ENCODE measurements at places on chromosomes 5 and 9.

DNA sequence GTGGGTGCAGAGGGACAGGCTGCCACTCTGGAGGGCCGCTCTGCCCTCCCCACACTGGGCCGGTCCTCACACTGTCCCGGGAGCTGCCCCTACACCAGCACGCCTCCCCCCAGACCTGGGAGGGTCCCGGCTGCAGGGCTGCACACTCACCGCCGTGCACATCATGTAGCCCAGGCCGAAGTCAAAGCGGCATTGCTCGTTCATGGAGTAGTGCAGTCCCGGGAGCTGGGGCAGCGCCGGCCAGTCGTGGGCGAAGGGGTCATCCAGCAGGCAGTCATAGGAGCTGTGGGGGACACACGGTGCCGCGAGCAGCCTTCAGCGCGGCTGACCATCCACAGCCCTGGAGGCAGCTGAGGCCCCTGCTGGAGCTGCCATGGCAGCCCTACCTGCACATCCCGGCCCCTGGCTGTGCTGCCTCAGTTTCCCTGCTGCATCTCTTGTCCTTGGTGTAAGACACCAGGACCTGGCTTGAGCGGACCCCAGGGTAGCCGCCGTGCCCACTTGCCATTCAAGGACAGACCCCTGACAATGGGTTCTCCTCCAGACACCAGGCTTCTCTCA is 93.2 kb downstream of the ZNF354C start:
- DNase-seq = no peak

GRCh38 chr9:118094387-118094786 is 390.2 kb downstream of the TLR4 start:
- DNase-seq = no peak

DNA sequence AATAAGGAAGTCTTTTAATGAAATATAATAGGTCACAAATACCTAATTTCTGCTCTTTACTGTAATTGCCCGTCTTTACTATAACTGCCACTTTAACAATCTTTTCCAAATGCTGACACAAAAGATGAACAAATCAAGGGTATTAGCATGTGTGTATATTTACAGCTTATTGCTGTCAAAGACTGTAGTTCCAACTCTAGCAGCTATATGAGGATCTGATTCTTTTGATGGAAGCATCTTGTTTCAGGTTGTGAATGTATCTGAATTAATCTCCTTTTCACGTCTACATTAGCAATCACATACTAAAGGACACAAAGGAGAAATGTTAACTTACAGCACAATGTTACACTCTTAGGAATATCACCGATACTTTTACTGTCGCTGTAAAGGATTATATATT is 27.9 kb downstream of the RFX3 start:
- DNase-seq = no peak

DNA sequence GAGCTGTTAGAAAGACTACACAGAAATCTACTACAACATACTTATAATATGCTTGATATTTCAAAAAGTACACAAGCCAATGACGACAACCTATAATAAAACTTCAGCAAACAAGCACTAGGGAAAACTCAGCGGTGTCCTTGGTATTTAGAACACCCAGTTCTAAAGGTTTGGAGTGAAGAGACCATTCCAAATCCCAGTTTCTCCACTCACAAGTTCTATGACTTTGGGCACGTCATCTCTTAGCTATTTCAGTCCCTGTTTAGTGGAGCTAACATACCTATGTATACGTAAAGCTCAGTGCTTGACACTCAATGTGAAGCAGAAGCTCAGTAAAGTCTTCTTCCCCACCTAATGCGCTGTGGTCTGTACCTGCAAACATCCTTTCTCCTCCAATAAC is 52.8 kb downstream of the MLLT3 start:
- no peak for DNase-seq

- no peak for DNase-seq
Observed at GRCh38 chr9:78985084-78985738, 586.6 kb upstream of the TLE4 start.

- no peak for DNase-seq
Observed at GRCh38 chr5:150080696-150081435, 5.5 kb downstream of the CSF1R start.

DNA sequence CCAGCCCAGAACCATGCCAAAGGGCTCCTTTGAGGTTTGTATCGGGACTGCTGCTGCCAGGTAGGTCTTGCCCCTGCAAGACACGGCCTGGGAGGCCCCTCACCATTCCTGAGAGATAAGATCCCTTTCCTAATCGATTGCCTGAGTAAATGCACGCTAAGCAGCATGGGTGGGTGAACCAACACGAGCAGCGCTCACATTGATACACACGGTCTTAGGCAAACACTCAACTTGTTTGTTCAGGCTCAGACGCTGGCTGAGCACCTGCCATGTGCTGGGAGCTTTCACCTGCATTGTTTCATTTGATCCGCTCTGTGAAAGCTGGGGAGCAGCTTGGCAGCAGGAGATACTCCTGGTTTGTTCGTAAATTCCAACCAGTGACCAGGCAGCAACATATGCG is 76.9 kb upstream of the NEURL1B start:
- no peak for DNase-seq

DNA sequence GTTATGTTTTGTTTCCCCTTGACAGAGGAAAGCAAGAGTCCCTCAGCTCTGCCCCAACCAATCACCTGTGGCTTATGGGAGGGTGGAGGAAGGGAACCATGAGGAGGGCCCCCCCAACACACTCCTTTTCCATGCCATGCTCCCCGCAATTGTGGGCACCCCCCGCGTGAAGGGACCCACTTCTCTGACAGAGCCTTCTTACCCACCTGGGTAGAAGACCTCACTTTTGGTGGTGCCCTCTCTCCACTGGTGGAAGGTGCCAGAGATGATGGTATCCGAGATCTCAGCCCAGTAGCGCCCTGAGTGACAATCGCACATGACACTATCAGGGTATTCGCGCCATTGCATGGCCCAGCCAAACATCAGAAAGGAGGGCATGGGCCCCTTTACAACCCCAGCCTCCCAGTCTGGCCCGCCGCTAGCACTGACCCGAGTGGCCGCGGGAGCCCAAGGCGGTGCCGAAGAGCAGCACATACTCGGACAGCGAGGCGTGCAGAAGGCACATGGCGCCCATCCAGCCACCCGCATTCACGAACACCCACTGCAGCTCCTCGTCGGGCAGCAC is 714 bp downstream of the SIGMAR1 start:
- DNase-seq = no peak

- no peak for DNase-seq
Observed at GRCh38 chr9:137682428-137683105, 63.8 kb downstream of the EHMT1 start.

DNA sequence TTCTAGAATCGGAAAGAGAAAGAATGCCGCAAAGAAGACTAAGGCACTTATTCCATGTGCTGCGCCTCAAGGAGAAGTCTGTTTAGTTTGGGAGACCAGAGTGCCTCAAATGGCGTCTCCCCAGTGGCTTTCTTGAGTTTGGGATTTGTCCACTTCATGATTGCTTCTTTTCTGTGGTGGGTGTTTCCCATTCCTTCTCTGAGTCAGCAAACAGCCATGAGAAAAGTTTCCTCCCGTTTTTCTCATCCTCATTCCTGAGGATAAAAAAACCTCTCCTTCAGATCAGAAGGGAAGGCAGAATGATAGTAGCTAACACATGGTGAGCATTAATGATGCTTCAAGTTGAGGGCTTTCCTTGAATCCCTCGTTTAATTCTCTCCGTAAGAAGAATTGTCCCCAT is 275.9 kb upstream of the WWC1 start:
- no peak for DNase-seq

GRCh38 chr9:123375469-123376132 is 19.6 kb downstream of the CRB2 start:
- no peak for DNase-seq

- DNase-seq = no peak
Observed at GRCh38 chr5:5418764-5419163, 3.7 kb upstream of the ICE1 start.

GRCh38 chr5:172370237-172370640 is 84.1 kb downstream of the SH3PXD2B start:
- DNase-seq = no peak

DNA sequence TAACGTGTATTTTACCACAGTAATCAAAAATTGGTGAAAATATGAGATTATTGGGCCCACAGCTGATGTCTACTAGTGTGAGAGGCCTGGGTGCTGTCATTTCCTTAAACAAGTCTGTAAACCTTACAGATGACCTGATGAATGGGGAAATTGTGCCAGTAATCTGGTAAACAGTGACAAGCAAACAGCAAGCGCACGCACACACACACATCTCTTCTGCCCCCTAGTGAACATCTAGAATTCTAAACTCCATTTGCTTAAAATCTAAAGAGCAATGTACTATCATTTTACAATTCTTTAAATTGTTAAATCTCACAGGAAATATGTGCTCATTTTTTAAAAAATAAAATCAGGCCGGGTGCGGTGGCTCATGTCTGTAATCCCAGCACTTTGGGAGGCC is 7.5 kb upstream of the RAPGEF1 start:
- DNase-seq = no peak

GRCh38 chr5:68066277-68066955 is 149.1 kb upstream of the PIK3R1 start:
- no peak for DNase-seq

GRCh38 chr5:54443270-54443669 is 12.2 kb upstream of the HSPB3 start:
- DNase-seq = no peak

GRCh38 chr5:80516826-80517225 is 28.9 kb downstream of the FAM151B start:
- DNase-seq = no peak

DNA sequence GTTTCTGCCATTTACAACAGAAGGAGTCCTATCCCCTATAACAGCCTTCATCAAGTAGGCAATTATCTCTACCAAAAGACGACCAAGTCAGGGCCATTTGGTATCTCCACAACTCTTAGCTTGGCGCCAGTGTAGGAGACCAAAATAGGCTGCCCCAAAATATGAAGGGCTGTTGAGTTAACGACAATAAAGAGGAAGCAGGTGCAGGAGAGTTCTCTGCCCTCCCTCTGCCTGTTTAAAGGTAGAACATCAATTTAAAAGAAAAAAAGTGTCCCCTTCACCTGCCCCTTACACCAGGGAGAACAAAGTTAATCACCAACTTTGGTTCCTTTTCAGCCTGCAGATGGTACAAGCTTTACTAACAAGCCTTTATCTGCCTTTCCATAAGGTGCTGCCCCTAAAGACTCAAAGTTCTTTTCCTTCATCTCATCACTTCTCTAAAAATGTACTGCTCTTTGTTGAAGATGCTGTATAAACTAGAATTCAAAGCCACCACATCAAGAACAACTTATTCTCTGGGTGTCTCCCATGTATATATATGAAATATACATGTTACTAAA is 33.3 kb downstream of the PPP1R2B start:
- DNase-seq = no peak

- DNase-seq = no peak
Observed at GRCh38 chr5:2383698-2384065, 367.8 kb downstream of the IRX2 start.

DNA sequence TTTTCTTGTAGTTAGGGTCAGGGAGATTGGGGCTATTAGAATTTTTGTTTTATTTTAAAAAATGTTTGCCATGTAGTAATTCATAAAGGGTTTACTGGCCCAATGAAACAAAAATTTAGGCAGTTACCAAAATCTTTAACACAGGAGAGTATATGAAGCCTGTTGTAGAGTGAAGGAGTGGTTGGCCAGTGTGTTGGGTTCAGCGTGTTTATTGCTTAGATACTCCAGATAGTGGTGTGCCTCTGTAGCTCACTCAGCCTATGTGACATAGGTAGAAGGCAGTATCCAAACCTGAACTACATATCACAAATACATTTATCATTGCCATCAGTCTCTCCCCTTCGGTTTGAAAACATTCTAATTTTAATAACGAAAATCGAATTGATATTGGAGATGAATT is 1.2 kb downstream of the TEK start:
- DNase-seq = no peak

- no peak for DNase-seq
Observed at GRCh38 chr5:159657298-159657697, 259.0 kb upstream of the ADRA1B start.

DNA sequence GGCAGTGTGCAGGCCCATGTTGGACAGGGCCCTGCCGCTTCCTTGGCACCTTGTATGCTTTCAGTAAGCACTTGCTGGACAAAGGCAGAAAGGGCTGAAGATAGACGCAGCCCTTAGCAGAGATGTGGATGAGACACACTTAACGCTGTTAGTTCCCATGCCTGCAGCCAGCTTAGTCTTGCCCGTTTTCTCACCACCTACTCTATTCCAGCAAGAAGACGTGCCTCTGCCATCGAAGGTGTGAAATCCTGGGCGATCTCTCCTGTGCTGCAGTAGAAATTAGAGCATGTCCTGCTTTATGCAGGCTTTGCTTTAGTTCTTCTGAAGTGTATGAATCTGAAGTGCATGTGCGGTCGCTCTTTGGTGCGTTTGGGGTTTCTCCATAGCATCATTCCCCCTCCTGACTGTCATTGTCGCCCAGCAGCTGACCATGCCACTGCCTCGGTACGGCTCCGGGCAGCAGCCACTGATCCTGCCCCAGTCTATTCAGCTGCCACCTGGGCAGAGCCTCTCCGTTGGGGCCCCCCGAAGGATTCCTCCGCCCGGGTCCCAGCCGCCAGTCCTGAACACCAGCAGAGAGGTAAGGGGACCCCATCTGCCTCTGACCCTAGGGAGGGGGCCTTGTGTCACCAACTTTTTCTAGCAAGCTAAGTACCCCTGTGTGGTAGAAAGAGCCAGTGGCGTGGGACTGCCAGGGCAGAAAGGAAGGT is 11.6 kb upstream of the POMT1 start:
- DNase-seq = no peak

DNA sequence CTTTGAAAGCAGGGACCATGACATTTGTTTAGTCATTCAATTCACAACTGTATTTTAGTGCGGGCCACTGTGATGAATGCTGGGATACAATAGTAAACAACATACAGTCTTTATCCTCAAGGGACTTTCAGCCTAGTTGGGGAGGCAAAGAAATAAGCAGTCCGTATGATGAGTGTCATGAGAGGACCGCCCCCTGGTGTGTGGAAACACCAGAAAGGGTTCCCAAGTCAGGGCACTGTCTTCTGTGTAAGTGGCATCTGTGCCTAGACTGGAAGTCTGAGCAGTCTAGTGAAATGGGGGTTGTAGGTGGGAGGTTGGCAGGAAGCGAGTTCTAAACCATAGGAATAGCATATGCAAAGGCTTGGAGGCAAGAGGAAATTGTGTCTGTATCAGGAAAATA is 6.8 kb downstream of the C9orf43 start:
- DNase-seq = no peak

Data from stimulated activated CD4-positive, alpha-beta T cell treated with anti-CD3 and anti-CD28 coated beads, TNF-alpha, amount 100 ng/mL, for 1 hour (primary cell).